ENCODE measurements at places on chromosomes 12 and 14. TPM values are rescaled to one million over a fixed set of nuclear protein-coding genes. Genes with fewer than 3 reads are reported as not detected.

Gene TAS2R30
- 0.08 TPM for polyA plus RNA-seq

Gene LRIG3
- 0.03 TPM for polyA plus RNA-seq

DNA sequence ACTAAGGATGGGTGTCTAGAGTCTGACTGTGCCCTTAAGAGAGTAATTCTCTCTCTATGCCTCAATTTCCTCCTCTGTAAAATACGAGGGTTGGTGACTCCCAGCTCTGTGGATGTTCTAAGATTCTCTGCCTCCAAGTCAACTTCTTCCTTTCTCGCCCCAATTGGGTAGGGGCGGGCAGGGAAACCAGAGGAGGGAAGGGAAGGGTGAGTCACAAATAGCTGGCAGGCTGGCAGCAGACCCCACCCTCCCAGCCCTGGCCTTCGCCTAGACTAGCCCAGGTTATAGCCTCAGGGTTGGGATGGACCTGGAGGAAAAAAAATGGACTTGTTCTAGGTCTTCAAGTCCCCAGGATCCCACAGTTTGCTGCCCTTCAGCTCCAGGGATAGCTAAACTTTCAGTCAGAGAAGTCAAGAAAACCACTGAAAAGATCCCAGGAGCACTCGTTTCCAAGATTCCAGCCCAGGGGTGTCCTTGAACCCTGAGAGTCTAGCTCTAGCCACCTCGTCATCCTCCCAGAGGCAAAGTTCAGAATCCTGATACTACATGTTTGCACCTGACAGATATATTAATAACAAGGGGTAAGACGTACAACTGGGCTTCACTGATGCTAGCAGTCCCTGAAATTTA, 2.3 kb downstream of the DGKA start:
- no peak for DNase-seq

GRCh38 chr14:83548061-83548839, 1981.7 kb upstream of the FLRT2 start:
- no peak for DNase-seq

Measured in SK-N-SH (cell line).